ENCODE measurements at places on chromosomes 6 and 20.

DNA sequence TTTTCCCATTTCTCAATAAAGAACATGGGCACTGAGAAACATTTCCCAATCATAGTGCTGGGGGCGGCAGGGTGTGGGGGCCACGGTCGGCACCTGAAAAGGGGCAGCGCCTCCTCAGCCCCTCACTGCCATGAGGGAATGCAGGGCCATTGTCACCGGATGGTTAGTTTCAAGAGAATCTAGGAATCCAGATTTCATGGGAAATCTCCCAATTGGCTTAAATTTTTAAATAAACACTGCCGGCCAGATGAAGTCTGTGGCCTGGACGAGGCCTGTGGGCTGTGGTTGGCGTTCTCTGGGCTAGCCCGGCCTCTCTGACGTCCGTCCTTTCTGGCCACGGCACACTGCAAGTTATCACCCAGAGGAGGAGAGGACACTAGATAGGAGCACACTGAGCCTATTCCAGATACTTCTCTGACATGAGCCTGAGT, 25.6 kb downstream of the MANBAL start:
- DNase-seq, result no peak

DNA sequence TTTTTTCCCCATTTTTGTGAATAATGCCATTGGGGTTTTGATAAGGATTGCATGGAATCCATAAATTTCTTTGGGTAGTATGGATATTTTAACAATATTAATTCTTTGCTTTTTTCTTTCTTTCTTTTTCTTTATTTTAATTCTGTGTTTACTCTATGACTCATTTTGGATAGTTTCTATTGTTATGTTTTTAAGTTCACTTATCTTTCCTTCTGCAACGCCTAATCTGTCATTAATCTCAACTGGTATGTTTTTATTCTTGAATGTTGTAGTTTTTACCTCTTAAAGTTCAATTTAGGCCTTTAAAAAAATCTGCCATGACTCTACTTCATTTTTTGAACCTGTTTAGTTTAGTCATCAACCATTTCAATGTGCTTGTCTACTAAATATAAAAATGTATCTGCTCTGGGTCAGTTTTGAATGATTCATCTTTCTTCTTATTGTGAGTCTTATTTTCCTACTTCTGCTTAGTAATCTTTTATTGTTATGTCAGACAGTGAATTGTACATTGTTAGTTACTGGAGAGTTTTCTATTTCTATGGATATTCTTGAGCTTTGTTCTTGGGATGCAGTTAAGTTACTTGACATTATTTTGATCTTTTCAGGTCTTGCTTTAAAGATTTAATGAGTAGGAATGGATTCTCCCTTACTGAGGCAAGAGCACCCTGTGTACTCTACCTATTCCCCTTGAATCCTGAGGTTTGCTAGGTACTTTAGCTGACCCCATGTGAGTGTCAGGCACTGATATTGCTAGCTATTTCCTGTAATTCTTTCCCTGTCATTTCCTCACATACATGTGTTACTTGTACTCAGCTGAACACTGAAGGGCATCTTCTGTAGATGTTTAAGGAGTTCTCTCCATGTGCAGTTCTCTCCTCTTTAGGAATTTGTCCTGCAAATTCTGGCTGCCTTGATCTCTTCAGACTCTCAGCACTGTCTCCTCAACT, 104.2 kb downstream of the TFAP2B start:
- no peak for DNase-seq

DNA sequence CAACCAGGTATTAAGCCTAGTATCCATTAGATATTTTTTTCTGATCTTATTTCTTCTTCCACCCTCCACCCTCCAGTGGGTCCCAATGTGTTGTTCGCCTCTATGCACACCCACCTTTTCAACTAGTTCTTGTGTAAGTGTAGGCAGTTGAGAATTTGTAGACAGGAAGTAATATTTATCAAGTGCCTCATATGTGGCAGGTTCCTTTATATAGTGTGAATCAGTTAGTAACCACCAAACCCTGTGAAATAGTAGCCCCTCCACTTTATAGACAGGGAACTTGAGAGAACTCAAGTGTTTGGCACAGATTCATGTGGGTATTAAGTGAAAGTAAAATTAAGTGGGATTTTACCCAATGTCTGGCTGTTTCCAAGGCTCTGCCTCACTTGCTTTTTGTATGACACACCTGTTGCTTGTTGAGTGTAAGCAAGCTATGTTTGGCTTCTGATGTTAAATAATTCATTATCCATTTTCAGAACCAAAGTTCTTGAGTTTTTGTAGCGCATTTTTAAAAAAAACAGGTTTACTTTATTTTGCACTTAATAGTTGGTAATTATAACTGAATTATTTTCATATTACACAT, 24.8 kb downstream of the AFDN start:
- no peak for DNase-seq

- DNase-seq, result no peak
Observed at GRCh38 chr6:44921798-44922197, 406.3 kb upstream of the RUNX2 start.

- DNase-seq, result no peak
Observed at GRCh38 chr6:105401247-105402089, 1.4 kb downstream of the PREP start.

DNA sequence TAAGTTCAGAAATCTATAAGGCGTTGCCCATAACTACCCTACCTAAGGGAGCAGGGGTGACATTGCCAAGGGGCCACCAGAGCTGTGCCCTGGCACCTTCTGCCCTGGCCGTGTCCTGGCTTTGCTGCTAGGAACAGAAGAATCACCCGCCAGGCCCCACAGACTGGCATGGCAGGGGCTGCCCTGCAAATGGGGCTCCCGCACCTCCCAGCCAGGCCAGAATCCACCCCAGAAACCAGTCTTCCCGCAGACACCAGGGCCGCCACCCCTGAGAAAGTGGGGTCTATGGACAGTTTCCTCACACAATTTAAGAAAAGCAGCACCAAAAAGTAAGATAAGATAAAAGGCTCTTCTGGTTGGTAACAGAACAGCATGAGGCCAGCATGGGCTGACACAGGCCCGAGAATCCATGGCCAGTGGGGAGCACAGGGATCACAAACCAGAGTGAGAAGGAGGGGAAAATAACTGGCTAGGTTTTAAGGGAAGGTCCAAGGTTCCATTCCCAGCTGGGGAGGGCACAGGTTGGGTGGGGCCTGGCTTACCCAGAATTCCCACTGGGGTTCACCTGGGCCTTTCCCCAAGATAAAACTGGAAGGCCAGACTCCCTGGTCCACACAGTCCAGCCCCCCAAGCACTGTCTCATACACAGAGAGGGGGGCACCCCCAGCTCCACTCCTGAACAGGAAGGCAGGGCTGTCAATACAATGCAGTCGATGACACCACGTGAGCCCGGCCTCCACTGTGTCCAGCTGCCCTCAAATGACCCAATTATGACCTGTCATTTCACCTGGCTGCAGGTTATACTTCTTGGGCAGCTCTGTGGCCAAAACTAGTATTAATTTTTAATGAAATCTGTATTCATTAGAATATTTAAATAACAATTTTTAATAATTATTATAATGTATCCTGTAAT, 59.4 kb downstream of the PYGB start:
- DNase-seq, result no peak

GRCh38 chr6:170088582-170088955, 202.3 kb downstream of the DLL1 start:
- no peak for DNase-seq

- DNase-seq, result no peak
Observed at GRCh38 chr20:23367770-23368169, 5.8 kb downstream of the GZF1 start.

DNA sequence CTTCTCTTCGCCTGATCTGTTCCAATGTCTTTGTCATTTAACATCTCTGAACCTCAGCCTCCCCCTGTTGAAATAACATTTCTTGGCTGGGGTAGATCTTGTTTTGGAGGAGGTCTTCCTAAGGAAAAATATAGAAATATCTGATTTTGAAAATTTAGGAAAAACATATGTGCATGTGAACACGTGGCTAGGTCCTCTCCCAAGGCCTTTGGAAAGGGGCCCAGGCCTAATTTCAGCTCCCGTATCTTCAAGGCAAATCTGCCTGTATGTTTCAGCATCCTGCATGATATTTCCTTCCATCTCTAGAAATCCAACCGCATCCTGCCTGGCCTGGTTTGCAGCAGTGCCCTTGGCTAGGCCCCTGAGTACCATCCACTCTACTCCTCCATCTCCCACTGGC, 261.2 kb downstream of the PHACTR1 start:
- no peak for DNase-seq

DNA sequence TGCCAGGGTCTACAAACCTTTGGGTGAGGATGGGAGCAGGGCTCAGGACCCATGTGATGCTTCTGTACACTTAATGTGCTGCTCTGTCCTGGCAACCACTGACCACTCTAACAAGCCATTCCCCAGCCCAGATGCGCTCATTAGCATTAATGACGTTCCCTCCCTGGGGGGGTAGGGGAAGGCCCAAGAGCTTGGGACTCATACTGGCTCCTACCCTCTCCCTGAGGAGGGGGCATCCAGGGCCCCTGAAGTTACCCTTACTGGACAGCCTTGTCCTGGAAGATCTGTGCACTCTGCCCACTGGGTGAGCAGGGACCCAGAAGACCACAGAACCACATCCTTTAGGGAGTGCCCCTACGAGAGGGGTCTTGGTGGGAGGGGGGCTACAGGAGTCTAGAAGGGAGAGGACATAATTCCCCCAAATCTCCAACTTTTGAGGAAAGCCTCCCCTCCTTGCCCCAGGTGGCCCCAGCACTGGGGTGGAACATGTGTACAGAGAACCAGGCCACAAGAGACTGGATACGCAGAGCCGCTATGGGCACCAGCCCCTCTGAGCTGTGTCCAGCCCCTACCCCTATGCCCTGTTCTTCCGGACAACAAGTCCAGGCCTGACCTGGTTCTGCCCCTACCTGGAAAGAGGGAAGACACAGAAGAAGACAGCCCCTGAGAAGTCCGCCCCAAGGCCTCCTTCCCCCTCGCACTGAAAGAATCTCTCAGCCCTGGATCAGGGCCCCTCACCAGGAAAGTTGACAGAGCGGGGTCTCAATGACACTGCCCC, 1.4 kb downstream of the TEAD3 start:
- DNase-seq, result no peak

GRCh38 chr20:38321959-38322598, 18.1 kb downstream of the BPI start:
- no peak for DNase-seq

DNA sequence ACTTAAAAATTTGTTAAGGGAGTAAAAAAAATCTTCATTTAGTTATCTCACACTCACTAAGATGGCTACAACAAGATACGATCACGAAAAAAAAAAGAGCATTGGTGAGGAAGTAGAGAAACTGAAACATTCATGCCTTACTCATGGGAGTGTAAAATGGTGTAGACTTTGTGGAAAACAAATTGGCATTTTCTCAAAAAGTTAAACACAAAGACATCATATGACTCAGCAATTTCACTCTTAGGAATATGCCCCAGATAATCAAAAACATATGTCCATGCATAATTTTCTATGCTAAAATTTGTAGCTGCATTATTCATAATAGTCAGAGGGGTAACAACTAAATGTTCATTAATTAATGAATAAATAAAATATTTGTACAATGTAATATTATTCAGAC, 120.9 kb upstream of the IRAK1BP1 start:
- DNase-seq, result no peak

GRCh38 chr6:54248994-54249393, 59.2 kb upstream of the TINAG start:
- no peak for DNase-seq

DNA sequence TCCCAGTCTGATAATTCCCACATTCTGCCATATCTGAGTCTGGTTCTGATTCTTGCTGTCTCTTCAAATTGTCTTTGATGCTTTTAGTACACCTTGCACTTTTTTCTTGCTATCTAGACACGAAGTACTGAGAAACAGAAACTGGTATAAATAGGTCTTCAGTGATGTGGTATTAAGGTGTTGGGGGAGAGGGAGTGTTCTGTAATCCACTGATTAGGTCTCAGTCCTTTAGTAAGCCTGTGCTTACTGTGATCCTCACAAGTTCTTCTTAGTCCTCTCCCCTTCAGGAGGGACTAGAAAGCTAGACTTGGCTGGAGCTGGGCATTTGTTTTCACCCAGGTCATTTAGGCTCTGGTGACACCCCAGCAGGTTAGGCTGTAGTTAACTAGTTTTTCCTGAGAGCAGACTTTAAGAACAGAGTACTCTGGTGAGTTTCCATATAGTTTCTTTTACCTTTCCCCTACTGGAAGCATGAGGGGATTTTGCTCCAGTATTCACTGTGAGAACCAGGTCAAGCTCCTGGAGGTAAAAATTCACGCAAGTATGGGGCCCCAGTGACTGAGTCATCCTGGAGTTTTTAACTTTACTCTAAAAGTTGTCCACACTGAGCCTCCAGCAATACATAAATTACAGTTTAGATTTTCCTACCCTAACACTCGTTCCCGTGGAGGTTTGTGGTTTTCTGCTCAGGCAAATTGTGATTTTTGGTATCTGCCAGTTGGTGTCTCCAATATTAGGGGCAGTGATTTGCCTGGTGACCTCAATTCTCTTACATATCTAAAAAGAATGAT, 154.6 kb downstream of the CDKAL1 start:
- no peak for DNase-seq

- DNase-seq, result no peak
Observed at GRCh38 chr20:17611290-17611539, 41.3 kb downstream of the DSTN start.

GRCh38 chr6:167826896-167827582, at the start of gene AFDN:
Gene AFDN (plus strand): TSS chr6:167826911. CDS start chr6:167827133, 222 bp downstream.
- DNase-seq, result no peak

DNA sequence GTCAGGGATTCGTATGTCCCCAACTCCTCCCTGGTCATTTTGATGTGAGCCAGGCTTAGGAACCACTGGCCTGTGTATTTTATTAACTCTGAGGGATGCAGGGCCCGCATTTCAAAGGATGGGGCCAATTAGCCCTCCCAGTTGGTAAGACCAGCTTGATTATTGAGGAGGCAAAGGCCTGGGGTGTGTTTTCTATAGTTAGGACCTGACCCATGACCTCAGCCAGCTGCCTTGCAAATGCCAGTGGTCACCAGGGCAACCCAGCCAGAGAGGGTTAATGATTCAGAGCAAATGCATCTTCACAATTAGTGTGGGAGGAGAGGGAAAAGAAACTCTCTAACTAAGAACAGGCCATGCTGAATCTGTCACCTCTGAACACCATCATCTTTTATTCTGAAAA, 835.4 kb downstream of the MAFB start:
- no peak for DNase-seq

DNA sequence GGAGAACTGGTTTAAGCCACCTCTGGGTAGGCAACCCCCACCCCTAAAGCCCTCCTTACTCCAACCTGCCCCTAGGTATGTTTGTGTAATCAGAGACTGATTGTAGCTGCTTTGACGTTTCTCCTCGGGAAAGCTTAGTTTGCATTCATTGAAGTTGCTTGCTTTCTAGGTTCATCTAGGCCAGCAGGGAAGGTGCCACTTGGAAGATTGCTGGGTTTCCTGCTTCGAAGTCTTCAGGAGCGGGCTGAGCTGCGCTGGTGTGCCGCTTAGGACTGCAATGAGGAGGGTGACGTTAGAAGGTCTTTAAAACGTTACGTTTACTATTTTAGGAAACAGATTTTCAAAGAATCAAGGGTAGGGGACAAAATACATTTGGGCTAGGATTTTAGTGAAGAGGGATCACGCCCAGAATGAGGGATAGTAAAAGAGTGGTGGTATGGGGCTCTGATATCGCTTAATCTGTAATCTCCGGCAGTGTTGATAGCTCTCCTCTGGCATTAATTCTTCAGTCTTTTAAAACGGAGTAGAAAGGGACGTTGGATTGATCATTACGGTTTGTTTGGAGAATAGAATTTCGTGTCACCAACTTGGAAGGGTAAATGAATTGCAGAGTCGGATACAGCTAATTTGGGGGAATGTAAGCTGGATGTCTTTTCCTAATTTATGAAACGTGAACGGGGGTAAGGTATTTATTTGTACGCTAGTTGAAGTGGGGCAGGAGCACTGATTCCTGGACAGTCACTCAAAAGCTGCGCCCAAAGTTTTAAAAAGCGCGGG, 92.6 kb upstream of the PRDM1 start:
- no peak for DNase-seq

All from stimulated activated CD8-positive, alpha-beta memory T cell treated with anti-CD3 and anti-CD28 coated beads, Interleukin-7, amount 100 ng/mL, for 4 hours (primary cell).